Cerebellum (tissue), 4 donors: ENCODE measurements at places on chromosomes 5 and 9.

DNA sequence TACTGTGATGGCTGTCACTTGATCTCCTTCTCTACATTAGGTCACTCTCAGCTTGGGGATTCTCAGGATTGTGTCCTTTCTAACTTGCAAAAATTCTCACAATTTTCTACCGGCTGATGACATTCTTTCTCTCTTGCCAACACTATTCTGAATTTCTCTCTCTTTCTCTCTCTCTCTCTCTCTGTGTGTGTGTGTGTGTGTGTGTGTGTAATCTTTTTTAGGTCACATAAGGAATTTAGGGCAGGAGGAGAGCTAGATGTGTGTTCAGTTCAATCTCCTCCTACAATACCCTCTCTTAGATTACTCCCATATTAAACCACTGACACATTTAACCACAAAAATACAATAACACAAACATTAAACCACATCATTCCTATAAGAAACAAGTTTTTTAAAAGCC lies 242.3 kb upstream of the NREP start:
- no peak for DNase-seq

- DNase-seq, result no peak
Measured at GRCh38 chr5:135601466-135601865, 22.7 kb upstream of the CXCL14 start.

- no peak for DNase-seq
Measured at GRCh38 chr9:127983847-127984289, 3.1 kb upstream of the EEIG1 start.

- no peak for DNase-seq
Measured at GRCh38 chr5:113118298-113118697, 141.7 kb downstream of the DCP2 start.

- DNase-seq, result no peak
Measured at GRCh38 chr5:59496524-59497134, 396.9 kb downstream of the PDE4D start.
